ENCODE measurements at places on chromosomes 7 and 10.

DNA sequence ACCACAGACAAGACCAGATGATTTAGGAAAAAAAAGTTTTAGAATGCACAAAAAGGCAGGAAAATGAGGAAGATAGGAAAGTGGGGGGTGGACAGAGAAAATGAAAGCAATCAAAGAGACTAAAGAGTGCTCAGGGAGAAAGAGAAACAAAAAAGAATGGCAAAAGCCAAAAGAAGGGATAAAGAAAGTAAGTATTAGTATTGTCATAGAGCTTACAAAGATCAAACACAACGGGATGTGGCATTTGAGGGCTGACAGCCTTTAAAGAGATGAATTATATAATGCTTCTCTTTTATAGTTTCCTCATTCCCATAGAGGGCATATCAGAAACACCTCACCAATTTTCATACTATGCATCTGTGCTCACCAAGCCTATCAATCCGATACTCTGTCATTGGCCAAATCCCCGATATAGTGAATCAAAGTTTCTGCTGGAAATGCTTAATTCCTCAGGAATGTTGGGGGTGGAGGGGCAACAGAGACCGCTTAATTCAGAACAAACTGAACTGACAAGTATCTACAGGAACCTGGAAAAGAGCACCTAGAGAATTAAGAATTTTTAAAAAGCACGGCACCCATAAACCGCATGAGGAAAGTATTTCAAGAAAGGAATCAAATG lies 2.7 kb downstream of the COG5 start:
- DNase-seq = no peak

- no peak for DNase-seq
These were observed 86.0 kb downstream of the CAMK1D start for GRCh38 chr10:12435348-12435747.

DNA sequence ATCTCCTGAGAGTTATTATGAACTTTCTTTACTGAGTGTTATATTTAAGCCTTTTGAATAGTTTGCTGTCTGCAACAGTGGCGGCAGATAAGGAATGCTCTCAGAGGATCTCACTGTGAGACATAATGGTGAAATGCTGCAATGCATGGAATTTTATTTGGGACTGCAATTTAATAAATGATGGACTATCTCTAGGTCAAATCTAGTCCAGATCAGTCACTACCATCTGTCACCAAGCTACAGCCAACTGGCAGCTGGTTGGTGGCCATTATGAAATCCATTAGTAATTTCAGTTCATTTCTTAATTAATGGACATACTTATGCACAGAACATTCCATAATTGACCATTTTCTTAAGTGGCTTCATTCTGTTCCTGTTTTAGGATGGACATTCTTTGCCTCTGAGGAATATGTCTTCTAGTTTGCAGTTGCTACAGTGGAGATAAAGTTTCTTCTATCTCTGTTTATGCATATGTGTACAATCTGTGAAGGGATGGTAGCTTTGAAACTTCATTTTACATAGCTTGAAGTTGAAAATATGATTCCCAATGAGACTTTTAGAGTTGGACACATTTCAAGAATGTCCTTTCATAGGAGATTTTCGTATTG lies 586.6 kb downstream of the SUGCT start:
- no peak for DNase-seq

DNA sequence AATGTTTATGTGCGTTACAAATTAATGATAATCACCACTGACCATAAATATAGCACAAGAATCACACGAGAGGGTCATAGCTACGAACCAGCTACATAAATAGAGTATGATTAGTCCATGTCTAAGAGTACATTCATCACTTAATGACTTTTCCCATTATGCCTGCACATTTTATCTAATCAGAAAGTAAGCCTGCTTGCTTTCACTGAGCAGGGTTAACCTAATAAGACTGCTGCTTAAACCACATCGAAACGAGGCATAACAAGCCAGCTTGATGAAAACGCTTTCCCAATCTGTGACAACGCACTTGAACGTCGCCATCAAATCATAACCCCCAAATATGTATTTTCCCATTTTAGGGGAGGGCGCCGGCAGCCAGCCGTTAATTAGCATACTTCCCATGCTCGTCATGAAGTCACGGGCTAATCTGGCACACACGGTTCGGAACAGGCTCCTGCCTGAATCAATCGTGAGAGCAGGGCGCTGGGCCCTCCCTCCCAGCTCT lies 71.5 kb downstream of the EBF3 start:
- DNase-seq = no peak

- no peak for DNase-seq
These were observed 101.7 kb downstream of the AUTS2 start for GRCh38 chr7:69699931-69700330.

All from skeletal muscle cell (primary cell).